ENCODE measurements at places on chromosomes 1 and 21. TPM values are rescaled to one million over a fixed set of nuclear protein-coding genes. Genes with fewer than 3 reads are reported as not detected.

DNA sequence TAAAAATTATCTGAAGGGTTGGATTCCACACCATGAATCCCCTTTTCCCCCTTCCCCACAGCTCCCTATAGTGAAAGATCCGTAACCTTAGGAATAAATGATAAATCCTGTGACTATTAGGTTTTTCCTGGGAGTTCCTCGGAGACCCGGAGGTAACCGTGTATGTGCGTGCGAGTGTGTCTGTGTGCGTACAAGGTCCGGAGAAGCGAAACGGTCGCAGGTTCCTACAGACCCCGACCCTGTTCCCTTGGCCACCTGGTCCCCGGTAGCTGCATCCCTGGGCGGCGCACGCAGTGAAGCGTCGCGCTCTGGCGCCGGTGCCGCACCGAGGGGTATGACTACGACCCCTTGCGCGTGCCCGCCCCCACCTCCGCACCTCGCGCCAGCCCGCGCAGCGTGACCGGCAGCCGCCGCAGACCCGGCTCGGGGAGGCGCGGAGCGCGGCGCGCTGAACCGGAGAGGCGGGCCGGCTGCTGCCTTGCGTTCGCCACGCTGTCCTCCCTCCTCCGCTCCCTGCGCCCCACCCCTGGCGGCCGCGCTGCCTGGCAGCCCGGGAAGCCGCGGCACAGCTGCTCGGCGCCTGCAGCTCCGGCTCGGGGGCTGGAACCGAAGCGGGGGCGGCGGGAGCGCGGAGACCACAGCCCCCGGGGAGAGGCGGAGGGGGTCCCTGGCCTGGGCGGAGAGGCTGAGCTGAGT lies at the start of gene AK5:
Gene AK5, plus strand, starts transcription at position 529 of the 696 bp plus-strand sequence. CDS start 295 bp downstream, outside the sequence.
- H3K4me1 ChIP-seq: peaks cover 7% of the 10 kb centered on the region
- peak within 1 kb of the TSS; percentile 60 for H3K27ac ChIP-seq

- DNase-seq: no peak
- no peaks in the 10 kb centered on the region for H3K4me1 ChIP-seq
- H3K4me3 ChIP-seq: peak overlapping the region; percentile 66
- no peaks in the 10 kb centered on the region for H3K27me3 ChIP-seq
Measured at GRCh38 chr1:174800216-174800851, 199.4 kb upstream of the CACYBP start.

DNA sequence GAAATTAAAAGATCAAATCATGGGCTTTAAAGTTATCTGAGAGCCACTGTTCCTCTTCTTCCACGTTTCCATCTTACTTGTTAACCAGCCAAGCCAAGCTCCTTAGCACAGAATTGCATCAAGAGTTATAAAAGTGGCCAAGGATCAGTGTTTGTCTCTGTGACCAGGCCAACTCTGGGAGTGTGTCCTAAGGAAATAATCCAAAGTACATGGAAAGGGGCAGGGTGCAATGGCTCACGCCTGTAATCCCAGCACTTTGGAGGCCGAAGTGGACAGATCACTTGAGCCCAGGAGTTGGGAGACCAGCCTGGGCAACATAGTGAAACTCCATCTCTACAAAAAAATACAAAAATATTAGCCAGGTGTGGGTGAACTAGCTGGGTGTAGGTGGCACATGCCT lies 10.0 kb upstream of the MPZL1 start:
- no peaks in the 10 kb centered on the region for H3K27me3 ChIP-seq
- no peak for DNase-seq
- no peak overlapping the region for H3K4me3 ChIP-seq
- H3K27ac ChIP-seq: no peak overlapping the region
- H3K4me1 ChIP-seq: no peaks in the 10 kb centered on the region

DNA sequence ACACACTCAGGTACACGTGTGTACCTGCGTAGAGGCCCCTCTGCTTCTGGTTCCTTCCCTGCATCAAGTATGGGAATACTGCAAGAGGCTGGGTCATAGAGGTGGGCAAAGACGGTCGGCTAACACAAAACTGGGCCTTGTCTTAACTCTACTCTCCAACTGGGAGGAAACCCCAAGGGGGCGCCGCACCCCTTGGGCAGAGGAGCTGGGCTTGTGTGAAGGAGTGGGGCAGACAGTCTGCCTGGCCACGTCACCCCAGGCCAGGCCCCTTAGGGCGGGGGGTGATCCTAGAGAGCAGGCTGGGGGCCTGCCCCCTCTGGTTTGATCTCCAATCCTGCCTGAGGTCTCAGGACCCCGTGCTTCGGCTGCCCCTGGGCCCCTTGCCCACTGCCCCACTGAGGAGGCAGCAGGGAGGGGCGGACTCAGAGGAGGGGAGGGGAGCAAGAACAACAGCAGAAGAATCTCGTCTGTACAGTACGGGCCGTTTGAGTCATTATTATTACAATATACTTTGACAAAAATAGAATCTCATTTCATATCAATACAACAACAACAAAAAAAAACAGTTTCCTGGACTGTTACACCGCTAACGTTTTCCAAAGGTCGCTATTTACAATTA lies 34.7 kb downstream of the MEF2D start:
- peaks cover 18% of the 10 kb centered on the region for H3K36me3 ChIP-seq
- DNase-seq: peak; percentile 36
- H3K4me1 ChIP-seq: peaks cover 19% of the 10 kb centered on the region
- no peak overlapping the region for H3K4me3 ChIP-seq
- no peaks in the 10 kb centered on the region for H3K27me3 ChIP-seq

DNA sequence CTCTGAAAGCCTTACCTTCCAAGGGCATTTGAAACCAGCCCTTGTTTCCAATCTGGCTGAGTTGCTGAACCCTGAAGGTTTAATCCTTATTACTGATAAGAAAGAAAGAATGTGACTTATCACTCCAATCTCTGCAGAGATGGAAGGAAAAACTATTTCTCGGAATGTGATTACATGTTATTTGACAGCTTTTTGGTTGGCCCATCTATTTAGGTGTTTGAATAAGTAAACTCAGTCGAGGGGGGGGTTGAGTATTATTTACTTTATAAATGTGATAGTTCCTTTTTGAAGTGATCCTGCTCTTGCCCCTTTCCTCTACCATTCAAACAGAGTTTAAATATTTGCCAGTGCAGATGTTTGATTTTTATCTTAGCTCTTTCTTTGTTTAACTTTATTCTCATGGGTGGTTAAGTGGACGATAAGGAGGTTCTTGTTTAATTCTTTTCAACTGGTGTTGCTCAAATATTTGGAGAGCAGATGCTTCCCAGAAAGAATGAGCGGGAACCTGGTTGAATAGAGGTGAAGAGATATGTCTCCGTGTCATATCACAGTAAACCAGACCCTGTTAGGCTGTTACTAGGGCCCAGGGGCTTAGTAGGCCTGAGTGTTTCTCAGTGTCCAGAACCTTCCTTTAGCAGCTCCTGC lies 126.1 kb downstream of the CACHD1 start:
- H3K27ac ChIP-seq: no peak overlapping the region
- DNase-seq: no peak

GRCh38 chr1:228012555-228012954 lies 5.8 kb downstream of the WNT3A start:
- no peaks in the 10 kb centered on the region for H3K4me1 ChIP-seq
- no peak for DNase-seq
- H3K4me3 ChIP-seq: no peak overlapping the region
- peaks cover 10% of the 10 kb centered on the region for H3K27me3 ChIP-seq

DNA sequence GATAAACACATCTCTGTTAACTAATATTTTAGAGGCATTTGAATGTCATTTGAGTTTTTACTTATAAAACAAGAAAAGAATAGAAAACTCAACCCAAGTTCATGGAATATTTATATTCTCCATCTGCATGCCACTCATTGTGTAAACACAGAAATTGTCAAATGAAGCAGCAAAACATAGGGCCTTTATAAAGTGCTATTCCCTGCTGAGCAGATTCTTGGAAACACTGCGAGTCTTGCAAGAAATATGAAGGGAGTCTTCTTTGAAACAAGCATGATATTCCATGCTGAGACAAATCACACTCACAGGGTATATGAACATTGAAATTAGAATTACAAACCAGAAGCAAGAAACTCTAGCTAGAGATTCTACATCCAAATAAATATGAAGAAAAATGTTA lies 655.8 kb downstream of the BRINP3 start:
- no peaks in the 10 kb centered on the region for H3K27me3 ChIP-seq
- H3K27ac ChIP-seq: no peak overlapping the region
- no peaks in the 10 kb centered on the region for H3K36me3 ChIP-seq
- H3K4me3 ChIP-seq: no peak overlapping the region
- no peaks in the 10 kb centered on the region for H3K4me1 ChIP-seq
- peak; percentile 20 for DNase-seq

- DNase-seq: no peak
- no peaks in the 10 kb centered on the region for H3K36me3 ChIP-seq
- no peaks in the 10 kb centered on the region for H3K27me3 ChIP-seq
- peaks cover 16% of the 10 kb centered on the region for H3K4me1 ChIP-seq
- no peak overlapping the region for H3K4me3 ChIP-seq
- no peak overlapping the region for H3K27ac ChIP-seq
Measured at GRCh38 chr1:244165021-244165420, 113.9 kb downstream of the ZBTB18 start.

The TESK2 gene
- 2.6 TPM for total RNA-seq

The FCRL2 gene
- not detected for total RNA-seq

The CHI3L2 gene
- 1.5 TPM for total RNA-seq

Measured in fibroblast of lung (primary cell).